ENCODE measurements at places on chromosomes 2 and 18. TPM values are rescaled to one million over a fixed set of nuclear protein-coding genes. Genes with fewer than 3 reads are reported as not detected.

Gene TBR1
- under 0.01 TPM for total RNA-seq

Gene SERPINB3
- not detected for total RNA-seq

Gene DSC1
- total RNA-seq, result not detected

Gene SERPINB2
- 211 TPM for total RNA-seq

Gene CDCA7
- total RNA-seq, result 0.66 TPM

Gene SCN7A
- total RNA-seq, result under 0.01 TPM

Gene TTLL4
- 25.8 TPM for total RNA-seq

Gene ESPNL
- 0.57 TPM for total RNA-seq

Gene SLC4A5
- 0.29 TPM for total RNA-seq

Gene HOXD3
- total RNA-seq, result 2.6 TPM

Gene APCDD1
- 3.9 TPM for total RNA-seq

Gene REG3G
- not detected for total RNA-seq

Gene FKBP1B
- 2.0 TPM for total RNA-seq

Gene FOXD4L1
- 0.14 TPM for total RNA-seq

Gene MAP2
- total RNA-seq, result 0.72 TPM

Gene OR6B2
- not detected for total RNA-seq

Data from placental pericyte (primary cell).